DMS79 (cell line): ENCODE measurements at places on chromosomes 6 and 20.

DNA sequence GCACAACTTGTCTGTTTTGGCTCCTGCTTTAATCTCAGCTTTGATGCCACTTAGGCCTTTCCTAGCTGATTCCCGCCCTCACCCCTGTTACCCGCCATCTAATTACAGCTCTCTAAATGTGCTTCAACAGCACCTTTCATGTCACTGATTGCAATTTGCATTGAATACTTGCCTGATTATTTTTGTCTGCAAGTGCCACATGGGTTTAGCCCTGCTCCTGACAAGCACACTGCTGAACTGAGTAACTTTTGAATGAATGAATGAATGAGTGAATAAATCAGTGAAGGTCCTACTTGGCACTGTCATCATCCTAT, 591 bp upstream of the DCBLD1 start:
- no peak for DNase-seq

DNA sequence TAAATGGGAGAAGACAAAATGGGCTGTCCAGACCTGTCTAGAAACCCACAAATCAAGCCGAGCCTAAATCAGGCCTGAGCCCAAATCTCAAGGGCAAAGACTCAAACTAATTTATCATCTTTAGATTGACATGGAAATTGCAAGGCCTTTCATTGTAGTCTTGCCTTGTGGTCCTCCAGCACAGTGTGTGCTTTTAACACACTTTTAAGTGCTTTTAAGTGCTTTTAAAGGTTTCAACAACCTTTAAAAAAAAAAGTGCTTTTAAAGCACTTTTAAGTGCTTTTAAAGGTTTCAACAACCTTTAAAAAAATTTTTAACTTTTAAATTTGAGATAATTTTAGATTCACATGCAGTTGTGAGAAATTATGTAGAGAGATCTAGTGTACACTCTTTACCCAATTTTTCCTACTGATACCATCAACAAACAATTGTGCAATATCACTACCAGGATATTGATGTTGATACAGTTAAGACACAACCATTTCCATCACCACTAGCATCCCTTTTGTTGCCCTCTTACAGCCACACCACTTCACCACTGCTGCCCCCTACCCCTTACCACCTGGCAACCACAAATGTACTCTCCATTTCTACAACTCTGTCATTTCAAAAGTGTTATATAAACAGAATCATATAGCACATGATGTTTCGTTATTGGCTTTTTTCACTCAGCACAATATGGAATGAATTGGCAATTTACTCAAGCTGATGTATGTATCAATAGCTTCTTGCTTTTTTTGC, 23.1 kb upstream of the DCBLD1 start:
- no peak for DNase-seq

DNA sequence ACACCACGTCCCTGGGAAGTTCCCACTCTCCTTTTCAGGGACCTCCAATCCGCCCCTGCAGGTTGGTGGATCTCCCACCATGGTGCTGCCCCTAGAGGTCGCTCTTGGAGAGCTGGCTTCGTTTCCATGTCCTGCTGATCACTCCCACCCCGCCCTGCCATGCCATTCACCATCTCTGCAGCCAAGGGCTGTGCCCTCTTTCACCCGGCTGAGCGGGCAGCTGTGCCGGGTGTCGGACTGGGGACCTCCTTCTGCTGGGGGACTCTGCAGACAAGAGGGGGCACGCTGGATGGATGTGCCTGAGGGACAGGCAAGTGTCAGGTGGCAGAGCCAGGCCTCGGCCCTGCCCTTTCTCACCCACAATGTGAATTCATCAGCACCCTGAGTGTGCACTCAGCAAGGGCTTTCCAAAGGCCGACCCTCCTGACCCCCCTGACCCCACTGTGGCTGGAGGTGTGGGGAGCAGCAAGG, 347.0 kb downstream of the CDH4 start:
- DNase-seq: no peak

DNA sequence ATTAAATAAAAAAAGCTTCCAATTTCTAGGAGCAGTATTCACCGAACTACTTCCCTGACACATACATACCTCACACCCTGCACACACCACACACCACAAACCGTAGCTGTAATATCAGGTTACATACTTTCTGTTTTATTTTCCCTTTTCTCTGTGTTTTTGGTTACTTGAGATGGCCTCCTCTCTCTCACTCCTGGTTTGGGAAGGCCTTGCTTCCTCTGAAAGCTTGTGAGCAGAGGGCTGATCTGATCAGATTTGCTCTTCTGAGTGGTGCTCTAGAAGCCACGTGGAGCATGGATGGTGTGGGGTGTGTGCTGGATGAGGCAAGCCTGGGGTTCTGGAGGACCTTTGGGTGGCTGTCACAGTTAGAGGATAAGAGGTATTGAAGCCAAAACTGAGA, 20.9 kb downstream of the UTRN start:
- DNase-seq: no peak

- DNase-seq: peak; percentile 95
Measured at GRCh38 chr6:31652925-31653724, 664 bp upstream of the BAG6 start.

DNA sequence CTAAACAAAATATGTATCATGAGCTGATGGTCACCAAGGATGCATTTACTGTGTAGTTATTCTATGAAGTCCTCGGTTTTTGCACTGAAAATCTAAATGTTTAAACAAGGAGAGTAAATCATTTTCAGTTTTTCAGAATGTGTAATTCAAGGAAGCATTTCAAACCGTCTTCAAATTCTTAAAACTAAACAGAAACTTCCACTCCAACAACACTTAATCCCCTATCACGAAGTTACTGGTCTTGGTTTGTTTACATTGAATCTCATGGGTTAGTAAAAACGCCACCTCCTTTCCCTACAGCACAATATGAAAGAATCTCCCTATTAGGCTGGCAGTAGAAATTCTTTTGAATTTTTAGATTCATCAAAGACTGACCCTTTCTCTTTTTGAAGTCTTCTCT, 192.9 kb downstream of the AIG1 start:
- no peak for DNase-seq

- peak; percentile 19 for DNase-seq
Measured at GRCh38 chr6:31821301-31822035, 6.1 kb upstream of the HSPA1B start.

DNA sequence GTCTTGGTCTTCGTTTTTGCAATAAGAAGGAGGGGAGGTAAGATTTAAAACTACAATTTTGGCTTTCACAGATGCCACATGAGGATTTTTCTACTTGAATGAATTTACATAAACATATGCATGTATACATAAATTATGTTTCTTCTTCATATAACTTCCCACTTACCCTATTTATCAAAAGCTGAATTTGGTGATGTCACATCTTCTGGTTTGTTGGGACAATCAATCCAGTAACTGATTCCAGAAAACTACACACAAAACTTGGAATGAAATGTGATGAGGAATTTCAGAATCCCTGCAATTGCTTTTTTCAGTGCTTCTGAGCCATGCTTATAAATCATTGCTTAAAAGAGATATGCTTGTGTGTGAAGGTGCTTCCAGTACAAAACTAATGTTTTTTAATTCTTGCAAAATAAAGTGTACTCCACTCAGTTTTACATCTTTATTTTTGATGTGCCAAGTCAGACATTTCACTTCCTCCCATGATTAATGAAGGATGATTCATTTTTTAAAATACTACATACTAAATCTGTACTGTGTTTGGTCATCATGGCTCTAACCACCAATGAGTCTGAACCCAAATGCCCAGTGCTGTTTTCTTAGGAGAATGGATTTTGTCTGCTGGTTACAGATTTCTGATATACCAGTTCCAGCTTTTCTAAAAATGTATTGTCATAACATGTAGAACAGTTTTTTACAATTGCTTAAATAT, 32.1 kb upstream of the RIN2 start:
- DNase-seq: no peak

DNA sequence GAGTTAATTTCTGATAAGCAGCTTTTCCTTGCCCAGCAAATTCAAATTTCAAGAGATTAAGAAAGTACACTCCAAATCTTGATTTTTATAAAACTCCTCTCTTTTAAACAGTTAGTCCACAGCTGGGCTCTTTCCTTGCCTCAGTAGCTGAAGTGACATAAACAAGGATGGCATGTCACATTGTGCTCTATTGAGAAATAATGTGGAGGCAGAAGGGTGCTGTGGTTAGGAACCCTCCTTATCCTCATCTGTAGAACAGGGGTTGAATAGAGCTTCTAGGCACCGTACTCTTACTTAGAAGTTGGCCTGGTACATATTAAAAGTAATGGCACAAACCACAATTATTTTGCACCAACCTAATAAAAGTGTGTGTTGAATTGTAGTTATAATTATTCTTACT, 70.3 kb downstream of the RSPO3 start:
- DNase-seq: no peak

- no peak for DNase-seq
Measured at GRCh38 chr6:90490030-90490716, 96.7 kb downstream of the MAP3K7 start.

DNA sequence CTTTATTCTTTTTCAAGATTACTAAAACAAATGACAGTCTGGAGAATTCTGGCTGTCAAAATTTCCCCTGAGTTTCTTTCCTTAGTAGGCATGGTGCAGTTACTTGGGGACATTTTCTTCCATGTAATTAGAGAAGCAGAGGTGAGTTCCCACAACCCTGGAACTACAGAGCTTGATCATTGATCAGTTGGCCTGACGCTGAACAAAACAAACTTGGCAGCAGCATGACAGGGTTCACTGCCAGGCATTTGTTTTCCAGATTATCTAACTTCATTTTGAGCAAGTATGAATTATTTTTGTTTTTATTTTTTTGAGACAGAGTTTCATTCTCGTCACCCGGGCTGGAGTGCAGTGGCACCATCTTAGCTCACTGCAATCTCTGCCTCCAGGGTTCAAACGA, 22.6 kb downstream of the IYD start:
- DNase-seq: no peak

DNA sequence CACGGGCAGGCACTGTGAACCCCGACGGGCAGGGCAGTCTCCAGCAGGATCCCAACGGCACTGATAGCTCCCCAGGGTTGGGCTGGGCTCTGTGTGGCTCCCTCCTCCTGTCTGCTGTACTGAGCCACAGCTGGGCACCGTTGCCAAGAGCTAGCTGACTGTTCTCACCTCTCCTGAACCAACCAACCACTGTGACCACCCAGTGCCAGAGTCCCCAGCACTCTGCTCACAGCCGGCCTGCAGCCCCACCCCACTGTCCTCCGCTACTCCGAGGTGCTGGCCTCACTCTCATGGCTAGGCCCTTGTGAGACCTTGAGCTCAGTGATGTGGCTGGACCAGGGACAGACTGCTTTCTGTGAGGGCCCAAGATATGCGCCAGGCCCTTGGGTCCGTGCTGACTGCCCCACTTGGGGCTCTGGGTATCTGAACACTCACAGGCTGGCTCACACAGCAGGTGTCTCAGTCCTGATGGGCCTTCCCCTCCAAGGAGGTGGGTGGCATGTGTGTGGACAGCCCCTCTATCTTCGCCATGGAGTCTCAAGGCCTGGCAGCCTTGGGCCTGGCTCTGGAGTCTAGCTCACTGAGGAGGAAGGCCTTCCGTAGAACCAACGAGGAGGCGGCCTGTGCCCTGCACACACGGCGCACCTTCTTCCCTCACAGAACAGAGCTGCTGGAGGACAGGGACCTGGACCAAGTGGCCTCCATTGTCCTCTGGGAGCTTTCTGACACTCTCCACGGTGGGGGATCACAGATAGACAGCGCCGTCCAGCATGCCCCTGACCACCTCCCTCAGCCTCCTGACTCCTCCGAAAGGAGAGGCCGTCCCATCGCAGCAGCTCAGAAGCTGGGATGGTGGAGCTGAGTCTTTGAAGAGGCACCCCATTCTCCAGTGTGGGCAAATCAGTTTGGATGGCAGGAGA, 53.5 kb downstream of the TCP11 start:
- no peak for DNase-seq

GRCh38 chr20:63189846-63190559, 25.9 kb downstream of the YTHDF1 start:
- DNase-seq: no peak

DNA sequence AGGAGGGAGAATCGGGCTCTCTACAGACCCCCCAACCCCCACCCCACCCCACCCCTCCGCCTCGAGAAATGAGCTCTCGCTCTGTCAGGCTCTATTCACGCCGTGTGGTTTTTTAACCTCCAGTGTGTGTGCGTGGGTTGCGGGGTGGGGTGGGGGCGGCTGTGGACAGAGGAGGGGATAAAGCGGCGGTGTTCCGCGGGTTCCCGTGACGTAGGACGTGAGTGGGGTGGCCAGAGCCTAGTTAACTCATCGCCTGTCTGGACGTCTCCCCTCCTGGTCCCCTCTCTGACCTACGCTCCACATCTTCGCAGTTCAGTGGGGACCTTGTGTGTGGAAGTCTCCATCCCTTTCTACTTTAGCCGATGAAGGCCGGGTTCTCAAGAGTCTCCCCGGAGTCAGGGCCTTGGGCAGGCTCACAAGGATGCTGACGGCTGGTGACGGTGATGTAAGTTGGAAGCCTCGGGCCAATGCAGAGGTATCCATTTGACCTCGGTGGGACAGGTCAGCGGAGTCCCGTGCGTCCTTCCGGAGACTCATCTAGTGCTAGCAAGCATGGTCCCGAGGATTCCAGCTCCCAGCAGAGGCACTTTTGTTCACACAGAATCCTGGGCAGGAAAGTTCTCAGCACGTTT, 1507.1 kb upstream of the DEFB115 start:
- DNase-seq: no peak

GRCh38 chr20:43721429-43722152, 5.2 kb downstream of the GTSF1L start:
- DNase-seq: peak; percentile 26

GRCh38 chr6:71034563-71035345, 77.9 kb upstream of the B3GAT2 start:
- no peak for DNase-seq

DNA sequence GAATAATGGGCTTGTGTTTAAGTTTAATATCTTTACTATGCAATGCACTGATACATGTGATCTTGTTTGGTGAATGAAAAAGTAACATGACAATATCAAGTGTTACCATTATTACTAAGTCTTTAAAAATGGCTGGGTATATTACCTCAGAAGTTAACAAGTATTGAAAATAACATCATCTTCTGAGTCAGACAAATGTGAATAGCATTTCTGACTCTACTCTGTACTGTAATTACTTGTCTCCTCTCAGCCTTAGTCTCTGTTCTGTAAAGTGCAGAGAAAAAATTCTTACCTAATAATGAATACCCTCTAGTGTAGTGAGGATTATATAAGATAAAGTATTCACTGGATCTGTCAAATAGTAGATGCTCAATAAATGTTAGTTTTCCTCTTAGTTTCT, 47.0 kb upstream of the GCLC start:
- no peak for DNase-seq

- no peak for DNase-seq
Measured at GRCh38 chr6:157841211-157841840, 18.3 kb downstream of the SNX9 start.

GRCh38 chr6:122722746-122723145, 56.8 kb upstream of the FABP7 start:
- no peak for DNase-seq
